ENCODE measurements at places on chromosomes 2 and 18.

DNA sequence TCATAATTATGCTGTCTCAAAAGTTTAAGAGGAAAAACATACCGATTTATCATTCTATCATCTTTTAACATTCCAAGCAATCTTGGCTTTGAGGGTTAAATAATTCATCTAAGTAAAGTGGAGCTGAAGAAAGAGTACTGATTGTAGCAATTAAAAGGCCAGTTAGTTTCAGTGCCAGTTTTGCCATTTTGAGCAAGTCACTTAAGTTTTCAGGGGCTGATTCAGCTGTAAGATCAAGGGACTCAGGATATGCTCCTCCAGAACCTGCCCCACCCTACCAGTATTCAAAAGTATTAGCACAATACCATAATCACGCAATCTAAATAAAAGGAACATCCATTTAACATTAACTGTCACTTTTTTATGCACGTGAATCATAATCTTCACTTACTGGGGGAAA lies 1.9 kb downstream of the SS18 start:
- DNase-seq, result no peak

DNA sequence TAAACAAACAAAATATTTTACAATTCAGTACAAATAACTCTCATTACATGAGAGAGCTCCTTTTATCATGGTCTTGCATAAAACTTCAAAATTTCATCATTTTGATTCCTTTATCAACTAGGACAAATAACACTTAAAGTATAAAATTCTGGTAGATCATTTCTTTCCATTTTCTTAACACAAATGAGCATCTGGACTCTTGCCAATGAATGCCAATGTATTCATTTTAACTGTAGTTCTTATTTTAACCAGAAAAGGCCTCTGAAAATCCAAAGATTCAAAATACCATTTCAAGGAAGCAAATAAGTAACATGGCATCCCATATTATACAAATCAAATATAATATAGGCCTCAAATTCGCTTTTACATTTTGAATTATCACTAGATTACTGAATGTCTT lies 13.8 kb upstream of the POU3F3 start:
- no peak for DNase-seq

- DNase-seq, result no peak
Observed at GRCh38 chr2:72917138-72917876, at the start of gene EMX1. TSS of gene EMX1 (plus strand) at chr2:72917519. CDS start at chr2:72917853, 334 bp downstream.

GRCh38 chr2:169767243-169767888 lies 31.3 kb upstream of the SSB start:
- DNase-seq, result no peak

DNA sequence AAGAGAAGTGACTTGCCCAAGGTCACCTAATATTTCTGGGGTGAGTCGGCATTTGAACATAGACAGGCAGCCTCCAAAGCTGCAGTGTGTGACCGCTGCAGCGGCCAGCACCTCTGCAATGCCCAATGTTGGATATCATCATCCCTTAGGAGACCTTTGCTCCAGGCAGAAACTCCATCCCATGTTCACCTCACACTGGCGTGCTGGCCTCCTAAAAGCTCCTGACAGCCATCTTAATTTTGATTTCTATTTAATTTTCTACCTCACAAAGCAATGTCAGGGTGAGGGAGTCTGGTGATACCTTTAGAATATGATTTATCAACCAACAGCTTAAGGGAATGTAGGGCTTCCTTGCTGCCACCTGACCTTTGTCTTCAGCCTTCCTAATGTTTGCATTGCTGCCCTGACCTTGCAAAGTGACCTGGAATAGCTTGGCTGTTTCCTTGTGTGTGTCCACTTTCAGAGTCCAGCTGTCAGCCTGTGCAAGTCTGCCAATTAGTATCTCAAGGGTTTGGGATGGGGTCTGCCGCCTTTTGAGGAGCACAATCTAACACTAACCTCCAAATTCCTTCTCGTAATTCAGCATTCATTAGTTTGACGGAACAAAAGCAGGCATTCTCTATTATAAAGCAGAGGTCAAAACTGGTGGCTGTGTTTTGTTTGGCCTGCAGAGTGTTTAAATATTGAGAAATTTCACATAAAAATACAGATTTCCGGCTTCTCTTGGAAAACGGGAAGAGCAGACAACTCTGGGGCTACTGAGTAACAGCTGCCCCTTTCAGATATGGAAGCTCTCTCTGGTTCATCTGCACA lies 127.6 kb downstream of the PLEKHM3 start:
- DNase-seq, result no peak

DNA sequence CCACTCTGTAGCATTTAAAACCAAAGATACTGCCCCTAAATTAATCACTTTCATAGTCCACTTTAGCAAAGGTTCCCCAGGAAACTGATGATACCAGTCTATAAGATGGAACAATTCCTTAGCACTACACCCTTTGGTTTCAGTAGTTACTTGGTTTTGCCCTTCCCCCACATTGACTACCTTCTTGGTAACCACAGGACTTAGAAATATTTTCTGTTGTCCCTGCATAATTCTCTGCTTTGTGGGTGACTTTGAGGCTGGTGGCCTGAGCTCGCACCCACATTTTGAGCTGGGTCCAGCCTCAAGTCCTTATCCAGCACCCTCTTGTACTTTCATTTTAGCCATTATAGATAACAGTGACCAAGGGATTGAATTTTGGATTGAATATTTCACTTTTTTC lies 23.1 kb downstream of the ELP2 start:
- DNase-seq, result no peak

- DNase-seq, result no peak
Observed at GRCh38 chr18:79559436-79559835, 120.2 kb upstream of the CTDP1 start.

DNA sequence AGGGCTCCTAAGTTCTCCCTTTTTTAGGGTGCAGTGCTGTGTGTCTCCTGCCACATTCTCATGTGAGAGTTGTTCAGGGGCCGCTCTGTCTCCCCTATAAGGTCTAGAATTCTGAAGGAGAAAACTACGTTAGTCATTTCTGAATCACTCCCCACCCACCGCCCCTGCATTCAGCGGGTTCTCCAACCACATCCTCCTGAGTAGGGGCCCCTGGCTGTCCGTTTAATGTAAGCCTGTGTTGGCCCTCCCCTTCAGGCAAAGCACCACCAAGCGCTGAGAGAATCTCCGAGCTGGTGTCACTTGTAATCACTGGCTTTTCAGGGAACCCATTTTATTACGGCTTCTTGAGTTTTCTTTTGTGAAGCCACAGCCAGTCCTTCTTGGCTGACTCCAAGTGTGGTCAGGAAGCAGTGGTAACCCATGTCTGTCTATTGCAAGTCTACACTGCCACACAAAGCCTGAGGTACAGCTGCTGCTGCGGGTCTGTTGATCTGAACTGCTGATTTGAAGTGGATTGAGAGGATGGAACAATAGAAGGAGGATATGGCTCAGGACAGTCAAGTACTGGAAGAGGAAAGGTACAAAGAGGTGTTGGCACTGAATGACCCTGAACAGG lies 16.9 kb downstream of the LCT start:
- DNase-seq, result no peak

GRCh38 chr2:130328710-130329109 lies 14.0 kb upstream of the IMP4 start:
- no peak for DNase-seq

- no peak for DNase-seq
Observed at GRCh38 chr2:181902625-181903024, 11.1 kb downstream of the ITPRID2 start.

DNA sequence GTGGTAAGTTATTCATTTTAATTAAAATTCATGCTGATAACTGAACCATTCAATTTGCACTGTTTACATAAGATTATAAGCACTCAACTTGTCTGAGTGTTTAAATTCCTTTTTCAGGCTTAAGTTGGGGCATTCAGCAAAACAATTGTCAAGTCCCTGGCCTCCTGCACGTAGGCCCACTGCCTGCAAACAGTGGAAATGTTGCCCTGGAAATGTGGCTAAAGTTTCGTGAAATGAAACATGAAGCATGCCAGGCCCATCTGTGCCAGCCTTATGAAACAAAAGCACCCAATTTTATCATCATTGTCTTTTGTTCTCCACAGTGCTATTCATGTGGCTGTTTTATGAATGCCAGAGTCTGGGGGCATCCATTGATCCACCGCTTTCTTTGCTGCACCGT lies 163.7 kb downstream of the PTGR3 start:
- no peak for DNase-seq
